Large intestine (tissue), 12 donors: ENCODE measurements at places on chromosomes 16 and 17. TPM values are rescaled to one million over a fixed set of nuclear protein-coding genes. Genes with fewer than 3 reads are reported as not detected.

GRCh38 chr17:70750983-70751382 is 581.7 kb downstream of the KCNJ2 start:
- DNase-seq = no peak

Gene MILR1
- 6.2 TPM for polyA plus RNA-seq

- DNase-seq = no peak
These were observed 14.8 kb downstream of the SNTB2 start for GRCh38 chr16:69201787-69202186.

- DNase-seq = no peak
These were observed 241.1 kb downstream of the PRKCA start for GRCh38 chr17:66543526-66543925.

DNA sequence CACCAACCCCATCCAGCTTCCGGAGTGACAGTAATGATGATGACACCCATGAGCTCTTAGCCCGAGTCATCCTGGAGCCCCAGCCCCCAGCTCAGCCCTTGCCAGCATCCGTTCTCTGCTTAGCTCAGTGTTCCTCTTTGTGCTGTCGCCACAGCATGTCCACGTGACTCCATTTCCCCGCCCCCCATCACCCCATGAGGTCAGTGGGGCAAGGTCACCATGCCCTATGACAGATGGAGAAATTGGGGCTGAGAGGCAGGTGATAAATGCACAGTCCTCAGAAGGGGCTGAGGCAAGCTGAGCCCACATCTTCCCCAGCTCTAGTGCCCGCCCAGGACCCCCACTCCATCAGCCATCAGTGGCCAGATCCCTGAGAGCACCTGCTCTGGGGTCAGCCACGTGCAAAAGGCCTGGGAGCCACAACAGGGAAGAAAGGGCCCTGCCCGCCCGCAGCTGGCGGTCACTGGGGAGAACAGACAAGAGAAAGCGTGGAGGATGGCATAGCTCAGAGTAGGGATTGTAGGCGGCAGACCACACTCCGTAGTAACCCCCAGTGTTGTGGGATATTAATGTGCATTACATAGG is 17.1 kb downstream of the ITGB4 start:
- DNase-seq = no peak
